ENCODE measurements at places on chromosomes 2 and 18.

DNA sequence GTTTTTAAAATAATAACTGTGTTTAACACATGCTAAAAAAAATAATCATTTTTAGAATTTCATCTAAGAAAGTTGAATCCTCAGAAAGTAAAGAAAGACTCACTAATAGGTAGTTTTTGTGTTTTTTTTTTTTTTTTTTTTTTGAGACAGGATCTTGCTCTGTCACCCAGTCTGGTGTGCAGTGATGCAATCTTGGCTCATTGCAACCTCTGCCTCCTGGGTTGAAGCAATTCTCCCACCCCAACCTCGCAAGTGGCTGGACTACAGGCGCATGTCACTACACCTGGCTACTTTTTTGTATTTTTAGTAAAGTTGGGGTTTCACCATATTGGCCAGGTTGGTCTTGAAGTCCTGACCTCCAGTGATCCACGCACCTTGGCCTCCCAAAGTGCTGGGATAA, 7.1 kb downstream of the CKAP2L start:
- DNase-seq, result no peak

DNA sequence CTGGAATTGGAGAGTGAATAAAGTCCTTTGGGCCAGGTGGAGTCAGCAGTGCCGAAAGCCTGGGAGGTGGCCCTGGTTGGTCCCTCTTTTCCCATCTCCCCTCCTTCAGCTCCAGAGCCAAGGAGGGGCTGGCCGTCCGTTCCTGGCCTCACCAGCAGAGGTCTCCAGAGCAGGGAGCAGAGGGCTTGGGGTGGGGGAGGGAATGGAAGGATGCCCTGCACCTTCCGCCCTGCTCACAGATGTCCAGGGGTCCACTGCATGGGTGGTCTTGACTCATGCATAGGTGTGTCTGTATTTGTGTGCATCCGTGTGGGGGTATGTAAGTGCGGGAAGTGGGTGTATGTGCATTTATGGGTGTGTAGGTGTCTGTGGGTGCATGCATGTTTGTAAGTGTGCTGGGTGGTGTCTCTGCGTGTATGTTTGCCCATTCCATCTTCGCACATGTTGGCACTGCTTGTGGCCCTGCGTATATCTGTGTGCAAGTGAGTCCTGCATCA, 201.8 kb downstream of the ZFP36L2 start:
- no peak for DNase-seq

- DNase-seq, result no peak
Measured at GRCh38 chr18:12960853-12961397, 13.1 kb downstream of the SEH1L start.

GRCh38 chr2:27407798-27408491, 1.4 kb downstream of the PPM1G start:
- DNase-seq, result no peak

DNA sequence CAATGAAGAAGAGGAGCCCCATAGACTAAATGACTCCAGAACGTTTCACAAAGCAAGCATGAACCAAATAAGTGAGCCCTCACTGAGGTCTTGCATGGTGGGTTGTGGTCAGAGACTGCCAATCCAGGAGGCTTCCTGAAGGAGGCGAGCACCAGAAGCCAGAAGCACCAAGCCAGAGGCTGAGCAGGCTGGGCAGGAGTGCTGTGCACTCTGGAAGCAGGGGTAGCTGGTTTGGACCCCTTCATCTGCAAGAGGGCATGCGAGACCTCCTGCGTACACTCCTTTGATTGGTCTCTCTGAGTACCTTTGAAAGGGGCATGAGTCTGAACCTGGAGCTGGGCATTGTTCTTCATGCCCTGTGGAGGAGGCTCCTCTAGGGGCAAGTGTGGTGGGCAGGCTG, 192.5 kb downstream of the HAUS1 start:
- DNase-seq, result no peak

- DNase-seq, result no peak
Measured at GRCh38 chr2:11692966-11693521, 23.0 kb upstream of the NTSR2 start.

GRCh38 chr2:202140522-202141252, 67.6 kb downstream of the KIAA2012 start:
- DNase-seq, result no peak

DNA sequence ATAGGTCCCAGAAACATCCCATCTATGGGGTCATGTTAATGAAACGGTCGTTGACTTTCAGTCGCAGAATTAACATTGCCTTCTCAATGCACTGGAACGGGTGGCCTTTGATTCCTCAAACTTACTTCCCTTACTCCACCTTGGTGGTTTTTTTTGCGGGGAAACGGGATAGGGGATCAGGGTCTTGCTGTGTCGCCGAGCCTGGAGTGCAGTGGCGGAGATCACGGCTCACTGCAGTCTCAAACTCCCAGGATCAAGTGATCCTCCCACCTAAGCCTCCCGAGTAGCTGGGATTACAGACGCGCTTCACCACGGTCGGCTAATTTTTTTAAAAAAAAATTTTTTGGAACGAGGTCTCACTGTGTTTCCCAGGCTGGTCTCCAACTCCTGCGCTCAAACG, 754 bp downstream of the ATG16L1 start:
- DNase-seq, result no peak

GRCh38 chr2:168034616-168035015, 212.8 kb downstream of the STK39 start:
- DNase-seq, result no peak

GRCh38 chr18:34947711-34948125, 93.5 kb upstream of the MAPRE2 start:
- DNase-seq, result no peak

DNA sequence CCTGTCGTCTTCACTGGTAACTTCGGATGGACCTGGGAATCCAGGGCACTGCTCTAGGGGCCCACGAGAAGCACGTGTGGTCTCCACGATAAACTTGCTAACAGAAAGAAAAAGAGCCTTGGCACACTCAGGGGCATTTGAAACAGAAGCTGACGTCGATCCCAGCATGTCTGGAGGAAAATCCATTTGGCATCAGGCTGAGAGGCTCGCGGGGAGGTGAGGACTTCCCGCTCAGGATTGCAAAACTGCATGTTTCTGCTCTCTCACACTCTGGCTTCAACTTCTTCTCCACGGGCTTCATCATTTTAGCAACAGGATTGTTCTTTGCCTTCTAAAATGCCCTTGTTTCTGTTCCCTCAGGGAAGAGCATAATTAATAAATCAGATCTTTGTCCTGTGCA, 181.7 kb upstream of the COPS8 start:
- DNase-seq, result no peak

GRCh38 chr2:208556983-208557484, 150.4 kb downstream of the PTH2R start:
- DNase-seq, result no peak

DNA sequence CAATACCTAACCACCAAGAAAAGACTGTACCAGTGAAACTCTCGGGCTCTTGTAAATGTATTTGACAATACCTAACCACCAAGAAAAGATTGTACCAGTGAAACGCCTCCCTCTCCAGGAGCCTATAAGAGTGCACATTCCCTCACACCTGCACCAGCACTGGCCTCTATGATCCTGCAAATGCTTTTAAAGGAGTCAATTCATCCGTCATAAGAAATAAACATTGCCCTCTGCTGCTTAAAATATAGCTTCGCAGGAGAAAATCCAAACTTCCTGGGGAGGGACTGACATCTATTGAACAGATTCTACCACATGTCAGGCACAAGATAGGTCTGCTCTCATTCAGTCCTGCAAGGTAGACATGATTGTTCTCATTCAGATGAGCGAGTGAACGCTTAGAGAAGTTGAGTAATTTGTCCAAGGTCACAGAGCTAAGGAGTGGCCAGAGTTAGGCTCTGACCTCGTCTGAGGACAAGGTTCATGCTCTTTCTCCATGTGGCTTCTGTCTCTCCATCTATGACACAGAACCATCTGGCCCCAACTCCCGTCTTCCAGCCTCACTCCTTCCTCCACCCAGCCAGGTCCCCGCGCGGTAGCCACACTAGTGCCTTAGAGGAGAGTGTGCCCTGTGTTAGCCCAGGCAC, 38.7 kb downstream of the MCFD2 start:
- peak; percentile 32 for DNase-seq

DNA sequence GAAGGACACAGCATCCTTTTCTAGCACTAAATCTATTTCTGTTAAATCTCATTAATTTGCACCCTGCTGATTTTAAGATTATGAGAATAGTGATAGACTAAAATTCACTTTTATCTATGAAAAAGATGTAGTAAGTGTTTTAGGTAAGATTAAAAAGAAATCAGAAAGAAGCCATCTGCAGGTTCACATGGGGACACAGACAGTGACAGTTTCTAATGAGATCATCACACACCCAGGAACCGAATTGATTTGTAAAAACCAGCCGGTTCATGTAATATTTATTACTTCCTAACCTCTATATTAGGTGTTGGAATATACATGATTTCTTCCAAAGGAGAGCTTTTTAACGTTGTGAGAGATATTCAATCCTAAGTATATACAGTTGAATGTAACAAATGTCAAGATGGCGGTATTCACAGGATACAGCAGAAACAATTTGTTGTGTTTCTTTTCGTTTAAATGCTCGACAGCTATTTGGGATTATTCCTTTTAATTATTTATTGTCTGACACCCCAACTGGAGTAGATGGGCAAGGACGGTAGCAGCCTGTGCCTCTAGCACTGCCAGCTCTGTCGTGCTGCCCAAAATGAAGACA, 223.4 kb downstream of the CCDC102B start:
- no peak for DNase-seq

DNA sequence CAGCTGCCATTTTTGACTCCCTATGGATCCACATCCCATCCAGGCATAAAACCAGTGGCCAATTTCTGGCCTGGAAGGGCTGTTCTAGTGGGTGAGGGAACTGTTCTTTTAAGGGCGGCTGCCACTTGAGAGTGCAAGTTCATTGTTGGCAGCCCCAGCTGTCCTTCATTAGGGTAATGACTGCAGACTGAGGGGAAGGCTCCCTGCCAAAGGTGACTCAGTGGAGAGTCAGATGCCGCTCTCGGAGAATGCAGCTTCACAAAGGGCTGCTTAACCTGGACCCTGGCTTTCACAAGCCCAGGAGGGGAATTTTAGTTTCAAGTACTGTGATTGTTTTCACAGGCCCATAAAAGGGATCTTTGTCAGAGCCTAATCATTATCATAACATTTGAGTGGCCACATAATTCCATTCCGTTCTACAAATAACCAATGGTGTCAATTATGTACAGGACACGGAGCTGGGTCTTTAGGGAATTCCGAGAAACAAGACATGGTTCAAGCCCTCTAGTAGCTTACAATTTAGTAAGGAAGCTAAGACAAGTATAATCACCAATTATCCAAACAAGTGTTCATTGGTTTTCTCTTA, 235.7 kb downstream of the CDCA7 start:
- DNase-seq, result no peak

DNA sequence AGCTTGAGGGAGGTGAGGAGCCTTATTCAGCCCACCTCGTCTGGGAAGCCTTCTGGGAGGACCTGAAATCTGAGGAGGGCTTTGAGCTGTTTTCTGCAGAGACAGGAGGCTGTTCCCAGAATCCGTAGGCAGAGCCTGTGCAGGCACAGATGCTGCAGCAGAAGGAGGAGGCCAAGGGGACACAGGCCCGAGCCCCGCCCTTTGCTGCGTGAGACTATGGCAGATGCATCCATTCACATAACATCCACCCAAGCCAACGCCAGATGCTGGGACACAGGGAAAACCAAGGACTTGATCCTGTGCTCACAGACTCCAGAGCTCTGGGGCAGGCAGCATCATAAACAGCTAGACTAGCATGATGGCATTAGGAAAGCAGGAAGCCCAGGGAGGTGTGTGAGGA, 98.2 kb downstream of the KCNF1 start:
- no peak for DNase-seq

GRCh38 chr2:120764991-120765677, 29.5 kb downstream of the GLI2 start:
- no peak for DNase-seq

DNA sequence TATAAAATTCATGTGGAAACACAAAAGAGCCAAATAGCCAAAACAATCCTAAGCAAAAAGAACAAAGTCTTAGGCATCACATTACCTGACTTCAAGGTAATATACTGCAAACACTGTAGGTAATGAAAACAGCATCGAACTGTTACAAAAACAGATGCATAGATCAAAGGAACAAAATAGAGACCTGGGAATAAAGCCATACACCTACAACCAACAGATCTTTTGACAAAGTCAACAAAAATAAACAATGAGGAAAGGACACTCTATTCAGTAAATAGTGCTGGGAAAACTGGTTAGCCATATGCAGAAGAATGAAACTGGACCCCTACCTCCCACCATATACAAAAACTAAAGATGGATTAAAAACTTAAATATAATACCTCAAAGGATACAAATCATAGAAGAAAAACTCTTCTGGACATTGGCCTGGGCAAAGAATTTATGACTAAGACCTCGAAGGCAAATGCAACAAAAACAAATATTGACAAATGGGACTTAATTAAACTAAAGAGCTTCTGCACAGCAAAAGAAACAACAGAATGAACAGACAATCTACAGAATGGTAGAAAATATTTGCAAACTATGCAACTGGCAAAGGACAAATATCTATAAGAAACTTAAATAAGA, 218.0 kb downstream of the PHLPP1 start:
- DNase-seq, result no peak

Data from SK-N-MC (cell line).